ENCODE measurements at places on chromosomes 7 and 10.

DNA sequence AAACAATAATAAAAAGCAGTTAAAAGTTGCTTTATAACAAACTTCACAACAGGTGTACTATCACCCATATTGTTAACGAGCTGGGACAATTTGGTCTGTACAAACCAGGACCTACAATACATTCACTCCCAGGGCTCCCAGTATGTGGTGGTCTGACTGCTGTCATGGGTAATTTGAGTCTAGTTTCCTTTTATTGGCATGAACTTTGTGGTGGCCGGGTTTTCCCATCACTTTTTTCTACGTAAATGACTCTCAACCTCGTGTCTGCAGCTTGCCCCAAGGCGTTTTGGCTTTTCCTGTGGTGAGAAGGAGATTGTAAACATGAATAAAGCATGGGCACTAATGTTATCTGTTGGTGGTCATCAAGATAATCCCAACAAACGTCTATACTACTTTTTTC is 118.7 kb upstream of the CDK6 start:
- DNase-seq, result no peak

- DNase-seq, result no peak
These were observed 354.5 kb upstream of the ZMIZ1 start for GRCh38 chr10:78714225-78714624.

- DNase-seq, result no peak
These were observed 27.5 kb downstream of the CTNNA3 start for GRCh38 chr10:67668448-67668847.

GRCh38 chr10:7657552-7657951 is 9.2 kb downstream of the ITIH5 start:
- DNase-seq, result no peak

DNA sequence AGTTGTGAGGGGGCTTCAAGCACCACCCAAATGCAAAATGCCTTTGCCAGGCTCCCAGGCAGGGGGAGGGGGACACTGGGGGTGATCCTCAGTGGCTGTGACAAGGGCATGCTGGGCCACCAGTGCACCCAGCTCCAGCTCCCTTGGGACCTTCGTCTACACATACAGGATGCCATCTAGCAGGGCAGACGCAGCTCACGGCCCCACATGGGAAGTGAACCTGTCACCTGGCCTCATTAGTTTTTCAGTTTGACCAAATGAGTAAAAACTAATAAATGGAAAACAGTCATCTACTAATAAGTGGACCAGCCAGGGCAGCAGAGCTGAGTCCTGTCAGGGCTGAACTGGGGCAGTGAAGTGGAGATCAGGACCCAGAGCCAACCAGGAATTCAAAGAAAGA is 50.2 kb downstream of the TLL2 start:
- DNase-seq, result no peak

DNA sequence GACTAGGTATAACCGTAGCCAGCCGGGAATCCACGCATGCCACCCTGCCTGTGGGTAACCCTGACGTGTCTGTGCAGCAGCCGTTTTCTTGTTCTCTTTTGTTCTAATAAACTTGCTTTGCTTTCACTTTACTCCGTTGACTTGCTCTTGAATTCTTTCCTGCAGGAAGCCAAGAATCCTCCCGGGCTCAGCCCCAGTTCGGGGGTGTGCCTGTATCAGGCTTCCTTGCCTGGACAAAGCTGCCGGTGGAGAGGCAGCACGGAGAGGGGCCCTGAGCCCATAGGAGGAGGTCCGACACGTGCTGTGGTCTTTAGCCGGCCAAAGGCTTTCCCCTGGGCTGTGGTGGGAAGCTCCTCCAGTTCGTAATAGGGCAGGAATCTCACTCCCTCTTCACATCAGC is 256.5 kb upstream of the PPP2R2D start:
- DNase-seq, result no peak

DNA sequence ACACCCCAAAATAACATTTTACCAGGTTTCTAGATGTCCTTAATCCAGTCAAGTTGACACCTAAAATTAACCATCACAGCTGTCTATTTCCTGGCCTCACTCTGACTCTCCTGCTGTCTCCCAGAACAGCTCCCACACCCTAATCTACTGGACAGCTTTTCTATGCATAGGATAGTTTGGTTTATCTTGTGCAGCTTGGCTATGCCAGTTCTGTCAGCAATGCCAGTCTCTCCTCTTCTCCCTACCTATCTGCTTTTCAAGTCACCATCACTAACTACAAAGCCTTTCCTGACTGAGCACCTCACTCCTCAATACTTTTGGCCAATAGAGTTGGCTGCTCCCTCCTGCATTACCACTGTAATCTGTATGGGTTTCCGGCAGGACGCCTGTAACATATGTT is 5.0 kb downstream of the NCOA4 start:
- DNase-seq, result no peak

DNA sequence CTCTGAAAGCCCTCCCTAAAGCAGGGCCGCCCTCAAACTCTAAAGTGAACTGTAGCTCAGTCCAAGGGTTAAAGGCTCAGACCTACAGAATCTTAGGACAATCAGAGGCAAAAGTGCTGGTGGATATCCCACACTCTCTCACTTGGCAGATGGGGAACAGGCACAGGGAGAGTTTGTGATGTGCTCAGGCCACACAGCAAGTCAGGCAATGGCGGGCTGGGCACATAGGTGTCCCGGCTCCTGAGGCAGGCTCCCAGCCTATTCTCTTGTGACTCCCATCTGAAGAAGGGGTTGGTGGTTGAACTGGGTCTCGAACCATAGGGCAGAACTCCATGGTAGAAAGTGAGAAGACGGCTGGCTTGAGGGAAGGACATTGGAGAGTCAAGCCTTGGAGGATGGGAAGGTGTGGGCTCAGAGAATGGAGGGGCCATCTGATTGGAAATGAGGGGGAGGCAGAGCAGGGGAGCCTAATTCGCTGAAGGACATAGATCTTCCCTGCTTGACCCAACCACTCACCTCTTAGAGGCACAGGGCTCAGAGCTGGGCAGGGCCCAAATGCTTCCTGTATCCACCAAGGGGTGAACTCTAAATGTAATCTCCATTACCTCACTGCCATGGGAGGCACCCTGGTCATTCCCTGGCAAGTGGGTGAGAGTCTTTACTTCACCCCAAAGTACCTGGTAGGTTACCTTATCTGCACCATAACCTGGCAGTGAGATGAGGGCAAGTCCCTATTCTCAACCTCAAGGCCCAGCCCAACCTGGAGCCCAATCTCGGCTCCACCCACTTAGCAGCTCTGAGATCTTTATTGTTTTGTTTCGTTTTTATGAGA is 4.9 kb upstream of the ZMIZ1 start:
- no peak for DNase-seq

DNA sequence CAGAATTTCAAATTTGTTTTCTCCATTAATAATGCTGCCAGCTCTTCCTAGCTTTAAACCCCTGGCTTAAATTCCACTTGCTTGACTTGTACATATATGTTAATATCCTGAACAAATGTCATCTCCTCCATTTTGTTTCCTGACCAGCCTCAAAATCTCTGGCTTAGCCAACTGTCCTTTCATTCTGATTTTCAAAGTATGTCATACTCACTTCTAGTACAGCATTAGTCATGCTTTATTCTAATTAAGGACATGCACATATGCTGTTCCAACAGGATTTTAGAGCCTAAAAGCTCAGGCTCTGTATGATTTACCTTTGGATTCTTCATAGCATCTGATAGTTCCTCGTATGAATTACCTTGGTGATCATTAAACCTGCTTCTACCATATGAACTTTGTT is 158.3 kb downstream of the ZNF438 start:
- no peak for DNase-seq

- no peak for DNase-seq
These were observed 15.6 kb downstream of the ALDH18A1 start for GRCh38 chr10:95640891-95641315.

GRCh38 chr7:115229401-115230105 is 307.7 kb downstream of the MDFIC start:
- no peak for DNase-seq

DNA sequence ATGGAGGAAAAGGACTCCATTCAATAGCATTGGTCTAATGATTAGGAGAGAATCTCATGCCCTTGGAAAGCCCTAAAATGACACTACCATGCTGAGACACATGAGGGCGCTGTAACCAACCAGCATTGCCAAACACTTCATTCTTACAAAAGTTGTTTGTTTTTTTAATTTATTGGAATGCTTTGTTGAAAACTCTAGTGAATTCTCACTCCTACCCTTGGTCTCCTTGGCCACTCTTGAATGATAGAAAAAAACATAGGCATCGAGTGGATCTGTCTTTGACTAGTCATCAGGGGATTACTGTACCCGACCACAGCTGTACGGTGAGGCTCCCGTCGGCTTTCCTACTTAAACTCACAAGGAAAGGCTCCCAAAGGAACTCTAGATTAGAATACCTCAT is 29.3 kb upstream of the ADD3 start:
- DNase-seq, result no peak

GRCh38 chr10:30553626-30554439 is 75.7 kb downstream of the LYZL2 start:
- DNase-seq, result no peak

DNA sequence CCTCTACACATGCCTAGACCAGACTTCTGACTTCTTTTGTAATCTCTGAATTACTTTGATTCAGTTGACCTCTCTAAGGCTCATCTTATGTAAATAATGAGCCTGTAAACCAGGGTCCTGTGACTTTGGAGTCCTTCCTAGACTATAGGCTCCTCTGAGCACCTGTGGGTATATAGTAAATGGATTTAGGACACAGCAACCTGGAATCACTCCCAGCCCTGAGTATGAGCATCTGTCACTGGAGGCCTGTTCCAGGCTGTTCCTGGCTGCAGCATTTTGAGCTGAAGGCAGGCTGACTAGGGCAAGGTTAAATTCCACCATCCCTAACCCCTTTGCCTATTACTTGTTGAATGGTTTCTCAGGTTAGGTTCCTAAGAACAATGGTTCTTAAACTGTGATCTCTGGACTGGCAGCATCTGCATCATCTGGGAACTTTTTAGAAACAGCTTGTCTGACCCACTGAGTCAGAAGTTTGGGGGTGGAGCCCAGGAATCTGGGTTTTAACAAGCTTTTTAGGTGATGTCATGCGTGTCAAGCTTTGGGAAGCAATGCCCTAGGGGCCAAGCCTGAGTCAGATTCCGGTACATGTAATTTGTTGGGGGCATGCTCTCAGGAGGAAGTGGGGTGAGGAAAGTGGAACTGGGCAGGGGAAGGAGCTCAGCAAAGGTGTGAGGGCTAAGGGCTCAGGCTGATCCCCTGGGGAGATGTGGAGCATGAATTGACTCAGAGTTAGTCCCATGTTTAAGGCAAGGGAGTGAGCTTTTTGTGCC is 28.2 kb downstream of the MINDY4 start:
- DNase-seq, result no peak

GRCh38 chr10:79436066-79436849 is 9.2 kb downstream of the ZCCHC24 start:
- no peak for DNase-seq

GRCh38 chr7:157548691-157549303 is 212.0 kb downstream of the DNAJB6 start:
- DNase-seq, result no peak

DNA sequence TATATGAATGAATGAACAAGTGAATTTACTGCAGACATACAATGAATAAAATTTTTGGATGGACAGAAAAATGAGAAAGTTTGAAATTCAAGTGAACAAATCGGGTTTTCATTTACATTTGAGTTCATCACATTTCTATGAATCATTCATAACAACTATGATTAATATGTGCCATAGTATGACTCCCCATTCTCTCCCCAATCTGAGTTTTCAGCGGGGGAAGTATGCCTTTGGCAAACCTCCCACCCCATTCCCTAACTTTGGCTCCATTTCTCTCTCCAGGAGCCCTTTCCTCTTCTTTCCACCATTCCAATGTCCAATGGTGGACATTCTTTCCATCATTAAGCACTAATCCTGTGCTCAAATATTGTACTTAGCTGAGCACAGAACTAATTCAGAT is 96.8 kb upstream of the LSM8 start:
- DNase-seq, result no peak

DNA sequence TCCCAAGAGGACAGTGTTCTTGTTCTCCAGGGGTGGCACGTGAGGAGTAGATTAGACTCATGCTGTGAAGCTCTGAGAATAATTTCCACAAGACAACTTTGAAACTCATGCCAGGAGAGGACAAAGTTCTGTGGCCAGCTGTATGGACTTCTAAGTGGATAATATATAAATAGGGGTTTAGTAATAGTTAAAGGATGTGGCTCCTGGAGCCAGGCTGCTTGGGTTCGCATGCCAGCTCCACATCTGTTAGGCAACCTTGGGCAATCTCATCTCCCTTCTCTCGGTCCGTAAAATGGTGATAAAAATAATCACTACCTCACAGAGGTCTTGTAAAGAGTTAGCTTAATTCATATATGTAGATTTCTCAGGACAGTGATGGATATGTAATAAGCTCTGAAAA is 35.8 kb downstream of the ACSL5 start:
- no peak for DNase-seq

DNA sequence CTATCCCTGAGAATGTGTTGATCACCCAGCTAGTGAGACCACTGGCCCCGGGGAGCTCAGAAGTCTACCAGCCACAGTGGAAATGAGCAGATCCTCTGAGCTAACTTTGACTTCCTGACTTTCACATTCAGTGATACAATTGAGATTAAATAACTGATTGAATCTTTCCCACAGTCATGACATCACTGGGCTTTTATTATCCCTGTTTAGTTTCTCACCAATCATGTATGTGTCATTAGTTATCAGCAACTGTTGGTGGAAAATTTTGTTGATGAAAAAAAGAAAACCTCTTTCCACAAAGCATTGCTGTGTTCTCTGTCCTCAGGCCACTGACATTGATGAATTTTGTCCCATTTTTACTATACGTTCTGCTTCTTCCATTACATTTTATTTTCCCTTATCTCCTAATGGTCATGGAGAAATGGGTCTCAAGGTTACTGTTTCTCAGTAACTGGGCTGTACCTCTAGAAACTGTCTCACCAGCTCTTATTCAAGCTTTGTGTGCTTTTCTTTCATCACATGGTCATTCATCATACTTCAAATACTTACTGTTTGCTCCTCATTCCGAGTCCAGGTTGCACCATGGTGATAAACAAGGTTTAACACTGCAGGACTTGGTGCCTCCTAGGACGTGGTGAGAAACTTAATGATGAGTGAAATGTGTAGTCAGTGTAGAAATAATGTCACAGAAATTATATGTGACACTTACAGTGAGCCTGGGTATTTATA is 304.7 kb downstream of the CDK14 start:
- no peak for DNase-seq

Measured in NCI-H1436 (cell line).